ENCODE measurements at places on chromosomes 16 and 17. TPM values are rescaled to one million over a fixed set of nuclear protein-coding genes. Genes with fewer than 3 reads are reported as not detected.
A peak's percentile ranks its signal among the peaks of the same experiment; 100 is the strongest.

- no peaks in the 10 kb centered on the region for H3K4me1 ChIP-seq
- no peak overlapping the region for H3K4me3 ChIP-seq
- no peaks in the 10 kb centered on the region for H3K27me3 ChIP-seq
- H3K36me3 ChIP-seq, result no peaks in the 10 kb centered on the region
- DNase-seq, result no peak
- no peak overlapping the region for H3K27ac ChIP-seq
Measured at GRCh38 chr16:66229651-66230050, 136.8 kb upstream of the CDH5 start.

GRCh38 chr17:38745545-38745944 is 2.6 kb downstream of the PCGF2 start:
- no peaks in the 10 kb centered on the region for H3K27me3 ChIP-seq
- no peaks in the 10 kb centered on the region for H3K36me3 ChIP-seq
- H3K4me3 ChIP-seq, result no peak overlapping the region
- no peak for DNase-seq
- no peak overlapping the region for H3K27ac ChIP-seq

- H3K4me1 ChIP-seq, result no peaks in the 10 kb centered on the region
- H3K27ac ChIP-seq, result no peak overlapping the region
- no peaks in the 10 kb centered on the region for H3K27me3 ChIP-seq
- no peak overlapping the region for H3K4me3 ChIP-seq
- H3K36me3 ChIP-seq, result no peaks in the 10 kb centered on the region
Measured at GRCh38 chr16:82497139-82497538, 129.6 kb upstream of the CDH13 start.

DNA sequence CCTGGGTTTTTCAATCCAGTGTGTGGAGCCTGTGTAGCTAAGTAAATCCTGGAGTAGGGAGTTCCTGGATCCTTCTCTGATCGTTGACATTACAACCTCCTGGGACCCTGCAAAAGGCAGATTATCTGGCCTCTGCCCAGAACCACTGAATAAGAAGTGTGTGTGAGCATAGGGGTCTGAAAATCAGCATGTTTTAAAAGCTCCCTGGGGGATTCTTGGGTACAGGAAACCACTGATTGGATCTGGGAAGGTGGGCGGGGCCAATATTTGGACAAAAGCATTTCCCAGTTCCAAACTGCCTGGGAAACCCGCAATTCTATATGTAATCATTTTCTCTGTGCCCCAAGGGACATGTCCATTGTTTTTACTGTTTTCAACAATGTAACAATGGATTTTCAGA is 27.2 kb upstream of the BEAN1 start:
- DNase-seq, result no peak
- no peaks in the 10 kb centered on the region for H3K27me3 ChIP-seq
- H3K27ac ChIP-seq, result no peak overlapping the region
- H3K4me1 ChIP-seq, result peaks cover 3% of the 10 kb centered on the region

- no peak overlapping the region for H3K4me3 ChIP-seq
- DNase-seq, result no peak
- no peak overlapping the region for H3K27ac ChIP-seq
- H3K4me1 ChIP-seq, result no peaks in the 10 kb centered on the region
- H3K36me3 ChIP-seq, result no peaks in the 10 kb centered on the region
Measured at GRCh38 chr17:33493566-33493965, 200.5 kb upstream of the ASIC2 start.

DNA sequence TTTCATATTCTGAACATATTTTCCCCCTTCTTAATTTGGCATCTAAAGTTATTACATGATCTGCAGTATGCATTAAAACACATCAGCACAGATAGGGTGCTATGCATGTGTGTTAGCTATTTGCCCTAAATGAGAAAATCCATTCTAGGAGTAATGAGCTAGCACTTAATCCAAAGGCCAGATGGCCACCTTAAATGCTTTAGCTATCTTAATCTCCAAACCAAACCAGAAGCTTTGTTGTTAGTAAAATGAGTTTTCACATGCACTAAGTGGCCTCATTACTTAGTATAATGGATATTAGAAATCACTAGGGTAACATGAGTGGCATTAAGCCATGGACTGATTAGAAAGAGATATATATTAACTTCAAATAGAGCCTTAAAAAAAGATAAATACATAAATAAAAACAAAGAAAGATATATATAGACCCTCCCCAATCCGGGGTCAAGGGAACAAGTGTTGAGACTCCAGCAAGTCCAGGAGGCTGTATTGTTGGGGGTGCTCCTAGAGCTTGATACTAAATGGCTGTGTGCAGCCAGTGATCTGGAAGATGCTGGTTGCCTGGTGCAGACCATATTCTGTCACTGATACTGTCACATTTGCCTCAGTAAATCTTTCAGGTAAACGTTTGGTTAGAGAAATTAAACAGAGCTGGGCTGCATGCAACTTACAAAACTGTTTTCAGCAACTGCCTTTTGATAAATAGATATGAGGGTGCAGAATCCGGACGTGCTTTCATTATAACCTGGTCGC is 67.3 kb downstream of the MYH10 start:
- peak overlapping the region; percentile 69 for H3K27ac ChIP-seq
- H3K27me3 ChIP-seq, result no peaks in the 10 kb centered on the region
- no peak overlapping the region for H3K4me3 ChIP-seq
- H3K4me1 ChIP-seq, result peaks cover 97% of the 10 kb centered on the region
- H3K36me3 ChIP-seq, result peaks cover 36% of the 10 kb centered on the region

The G6PC1 gene
- not detected for total RNA-seq
